IMR-90 (cell line): ENCODE measurements at places on chromosomes 6 and 20.

GRCh38 chr6:65545920-65546319 is 161.1 kb downstream of the EYS start:
- no peak for DNase-seq

DNA sequence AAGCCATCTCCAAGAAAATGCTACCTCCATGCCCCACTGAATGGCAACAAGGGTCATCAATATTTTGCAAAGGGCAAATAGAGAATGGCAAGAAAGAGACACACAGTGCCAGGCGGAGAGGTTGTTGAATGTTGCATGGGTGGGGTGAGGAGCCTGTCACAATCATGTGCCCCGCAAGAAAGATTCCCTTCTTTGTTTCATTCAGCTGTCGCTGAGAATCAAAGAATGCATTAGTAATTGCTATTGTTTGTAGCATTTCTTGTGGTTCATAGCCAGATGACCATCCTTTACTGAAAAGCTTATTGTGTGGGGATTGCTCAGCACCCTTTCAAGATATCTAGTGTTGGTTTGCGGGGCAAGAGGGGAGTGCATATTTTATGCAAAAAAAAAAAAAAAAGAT is 166.5 kb upstream of the QKI start:
- DNase-seq: no peak

DNA sequence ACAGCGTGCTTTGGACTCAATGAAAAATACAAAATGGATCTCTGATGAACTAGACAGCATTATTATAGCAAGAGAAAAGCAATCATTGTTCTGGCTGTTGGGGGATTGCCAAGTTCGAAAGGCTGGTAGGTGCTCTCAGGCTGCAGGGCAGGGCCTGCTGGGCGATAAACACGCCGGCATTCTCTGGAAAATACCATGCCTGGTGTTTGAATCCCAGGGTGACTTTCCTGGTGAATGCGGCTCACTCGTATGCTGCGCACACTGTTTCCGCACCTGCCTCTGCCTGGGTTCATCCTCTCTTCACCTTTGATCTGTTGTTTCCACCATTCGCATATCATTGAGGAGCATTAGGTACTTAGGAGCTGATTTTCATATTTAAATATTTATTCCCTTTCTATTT is 37.4 kb downstream of the GCNT2 start:
- no peak for DNase-seq

- no peak for DNase-seq
Measured at GRCh38 chr6:95209074-95209473, 368.3 kb upstream of the MANEA start.

GRCh38 chr6:68649669-68650068 is 14.6 kb downstream of the ADGRB3 start:
- no peak for DNase-seq

GRCh38 chr6:137116807-137117206 is 56.6 kb downstream of the IL22RA2 start:
- DNase-seq: no peak

DNA sequence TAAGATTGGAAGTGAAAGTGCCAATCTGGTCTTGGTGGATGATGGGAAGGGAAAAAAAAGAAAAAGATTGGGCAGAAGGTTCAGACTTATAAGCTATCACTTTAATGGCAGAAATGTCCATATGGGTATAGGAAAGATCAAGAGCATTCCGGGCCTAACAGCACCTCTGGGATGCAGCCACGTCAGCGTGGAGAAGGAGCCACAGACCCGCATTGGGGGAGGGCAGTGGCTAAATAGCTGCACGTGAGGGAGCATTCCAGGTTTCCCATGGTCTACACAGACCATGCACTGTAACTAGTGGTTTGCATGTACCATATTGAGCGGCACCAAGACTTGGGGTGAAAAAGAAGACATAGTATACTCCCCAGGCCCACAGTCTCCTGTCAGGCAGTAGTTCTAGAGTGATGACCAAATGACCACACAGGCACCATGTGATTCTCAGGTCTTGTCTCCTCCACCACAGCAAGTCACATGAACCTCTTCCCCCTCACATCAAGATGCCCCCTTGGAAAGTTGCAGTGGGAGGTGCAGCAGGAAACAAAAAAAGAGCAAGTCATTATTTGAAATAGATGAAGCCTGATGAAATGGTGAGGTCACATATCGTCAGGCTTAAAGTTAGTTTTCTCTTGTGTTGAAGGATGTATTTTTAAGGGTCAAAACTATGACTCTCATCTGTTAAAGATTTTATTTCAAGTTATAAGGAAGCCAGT is 94.4 kb upstream of the TNFAIP3 start:
- DNase-seq: no peak

DNA sequence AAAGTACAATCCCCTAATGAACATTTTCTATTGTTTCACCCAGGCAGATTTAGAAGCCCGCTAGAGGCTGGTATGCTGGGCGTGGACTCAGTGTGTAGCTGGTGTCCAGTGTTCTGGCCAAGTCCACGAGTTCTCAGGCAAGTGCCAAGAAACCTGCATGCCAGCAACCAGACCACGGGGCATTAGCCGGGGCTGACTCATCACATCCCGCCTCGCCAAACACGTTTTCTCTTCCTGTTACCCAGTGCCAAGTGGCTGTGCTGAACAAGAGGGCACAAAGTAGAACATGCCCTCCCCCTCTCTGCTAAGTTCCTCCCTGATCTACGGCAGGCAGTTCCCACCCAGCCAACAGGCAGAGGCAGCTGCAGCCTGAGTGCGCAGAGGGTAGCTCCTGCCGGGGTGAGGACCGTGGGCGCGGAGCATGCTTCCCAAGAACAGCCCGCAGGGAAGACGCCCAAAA is 29.6 kb downstream of the RAMACL start:
- peak; percentile 65 for DNase-seq

- DNase-seq: no peak
Measured at GRCh38 chr6:41077536-41077935, 4.8 kb downstream of the NFYA start.

- no peak for DNase-seq
Measured at GRCh38 chr20:14922503-14923267, 585.3 kb upstream of the FLRT3 start.

DNA sequence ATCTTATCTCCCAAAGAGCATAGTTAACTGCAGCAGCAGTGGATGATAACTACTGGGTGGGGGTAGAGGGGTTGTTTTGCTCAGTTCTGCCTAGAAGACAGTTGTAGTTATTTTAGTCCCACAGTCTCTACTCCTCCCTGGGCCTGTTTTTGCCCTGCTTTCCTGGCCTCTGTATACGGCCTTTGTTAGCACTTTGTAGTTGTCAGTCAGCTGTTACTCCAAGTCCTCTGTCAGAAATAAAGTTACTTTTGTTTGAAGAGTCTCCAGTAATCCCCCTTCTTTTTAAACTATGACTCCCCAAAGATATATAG is 113.9 kb downstream of the SLC16A10 start:
- DNase-seq: no peak

DNA sequence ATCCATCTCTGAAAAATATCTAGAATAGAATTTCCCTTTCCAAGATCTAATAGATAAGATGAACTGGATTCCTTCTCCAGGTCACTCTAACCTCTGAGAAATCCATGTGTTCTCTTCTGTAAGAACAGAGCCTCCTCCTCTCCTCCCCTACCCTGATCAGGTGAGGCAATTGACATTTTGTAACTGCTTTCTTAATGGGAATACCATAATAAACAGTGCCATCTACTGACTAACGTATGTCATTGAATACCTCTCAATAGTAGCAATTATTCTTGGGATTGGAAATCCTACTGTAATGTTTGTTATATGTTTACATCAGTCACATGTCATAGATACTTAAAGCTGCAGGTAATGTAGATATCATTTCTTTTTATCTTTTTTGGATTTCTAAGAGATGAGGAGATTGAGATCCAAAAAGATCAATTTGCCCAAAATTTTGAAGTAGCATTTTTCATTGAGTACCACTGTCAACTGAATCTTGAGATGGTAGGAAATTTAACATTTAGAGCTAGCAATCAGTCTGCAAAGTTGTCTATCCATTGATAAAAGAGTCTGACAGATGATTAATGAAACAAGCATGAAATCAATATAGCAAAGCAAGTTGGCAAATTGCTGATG is 365.8 kb upstream of the HSF2 start:
- peak; percentile 70 for DNase-seq

DNA sequence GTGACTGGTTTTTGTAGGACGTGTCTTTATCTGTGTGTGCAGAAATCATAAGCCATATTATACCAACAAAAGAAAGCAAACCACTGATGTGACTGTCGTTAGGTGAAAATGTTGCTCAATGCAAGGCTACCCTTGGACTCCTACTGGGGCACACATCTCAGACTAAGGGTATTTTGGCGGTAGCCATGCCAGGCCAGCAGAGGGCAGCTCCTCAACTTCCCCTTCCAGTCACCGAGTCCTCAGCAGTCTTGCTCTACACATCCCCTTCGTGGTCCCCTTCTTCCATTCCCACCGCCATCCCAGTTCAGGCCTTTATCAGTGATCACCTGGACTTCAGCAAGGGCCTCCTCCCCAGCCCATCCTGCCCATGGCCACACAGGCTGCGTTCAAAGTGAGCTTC is 113.7 kb upstream of the GGTLC1 start:
- no peak for DNase-seq

- peak; percentile 41 for DNase-seq
Measured at GRCh38 chr6:46719099-46719498, 16.1 kb downstream of the PLA2G7 start.

GRCh38 chr6:134662077-134662700 is 287.7 kb downstream of the ALDH8A1 start:
- no peak for DNase-seq

GRCh38 chr20:1012359-1013168 is 10.5 kb upstream of the RSPO4 start:
- DNase-seq: no peak

- DNase-seq: no peak
Measured at GRCh38 chr6:146981981-146982380, 222.2 kb upstream of the STXBP5 start.

GRCh38 chr6:111555036-111555435 is 50.6 kb downstream of the TRAF3IP2 start:
- DNase-seq: peak; percentile 43

DNA sequence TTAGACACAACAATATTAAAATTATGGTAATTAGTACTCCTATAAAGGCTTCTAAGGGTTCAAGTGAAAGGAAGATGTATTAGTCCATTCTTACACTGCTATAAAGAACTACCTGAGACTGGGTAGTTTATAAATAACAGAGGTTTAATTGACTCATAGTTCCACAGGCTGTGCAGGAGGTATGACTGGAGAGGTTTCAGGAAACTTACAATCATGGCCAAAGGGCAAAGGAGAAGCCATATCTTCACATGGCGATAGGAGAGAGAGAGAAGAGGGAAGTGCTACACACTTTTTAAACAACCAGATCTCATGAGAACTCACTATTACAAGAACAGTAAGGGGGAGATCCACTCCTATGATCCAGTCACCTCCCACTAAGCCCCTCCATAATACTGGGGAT is 52.9 kb downstream of the TINAG start:
- no peak for DNase-seq

- DNase-seq: no peak
Measured at GRCh38 chr6:155493026-155493693, 37.5 kb upstream of the NOX3 start.

DNA sequence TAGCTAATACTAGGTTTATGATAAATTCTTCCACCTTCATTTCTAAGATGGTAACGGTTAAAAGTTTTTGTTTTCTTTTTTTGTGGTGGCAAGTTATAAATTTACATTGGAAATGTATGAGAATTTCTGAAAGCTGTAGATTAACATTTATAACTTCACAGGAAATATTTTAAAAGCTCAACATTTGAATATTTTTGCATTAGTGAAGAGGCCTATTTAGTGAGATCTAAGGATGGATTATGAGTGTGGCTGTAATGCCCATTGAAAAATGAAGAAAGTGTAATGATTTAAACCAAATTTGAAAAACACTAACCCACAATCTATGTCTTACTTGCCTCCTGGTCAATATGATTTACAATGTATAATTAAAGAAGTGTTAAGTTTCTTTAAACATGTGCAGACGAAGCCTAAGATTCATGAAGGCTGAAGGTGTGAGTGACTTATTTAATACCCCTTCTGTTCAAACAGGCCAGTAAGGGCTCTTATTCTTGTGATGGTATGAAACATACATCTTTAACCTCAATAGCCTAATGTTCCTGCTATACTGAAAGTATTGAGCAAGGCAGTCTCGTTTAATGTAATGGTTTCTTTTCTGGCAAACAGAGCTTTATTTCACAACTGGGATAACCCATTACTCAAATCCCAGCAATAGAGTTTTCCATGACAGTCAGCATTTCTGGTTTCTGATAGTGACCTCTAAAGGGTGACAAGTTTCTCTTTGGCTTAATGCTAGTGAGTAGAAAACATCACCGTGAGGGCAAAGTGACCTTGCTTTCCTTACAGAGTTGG is 13.2 kb downstream of the HDGFL1 start:
- peak; percentile 19 for DNase-seq

GRCh38 chr6:157061770-157062594 is 261.3 kb downstream of the TMEM242 start:
- DNase-seq: no peak

DNA sequence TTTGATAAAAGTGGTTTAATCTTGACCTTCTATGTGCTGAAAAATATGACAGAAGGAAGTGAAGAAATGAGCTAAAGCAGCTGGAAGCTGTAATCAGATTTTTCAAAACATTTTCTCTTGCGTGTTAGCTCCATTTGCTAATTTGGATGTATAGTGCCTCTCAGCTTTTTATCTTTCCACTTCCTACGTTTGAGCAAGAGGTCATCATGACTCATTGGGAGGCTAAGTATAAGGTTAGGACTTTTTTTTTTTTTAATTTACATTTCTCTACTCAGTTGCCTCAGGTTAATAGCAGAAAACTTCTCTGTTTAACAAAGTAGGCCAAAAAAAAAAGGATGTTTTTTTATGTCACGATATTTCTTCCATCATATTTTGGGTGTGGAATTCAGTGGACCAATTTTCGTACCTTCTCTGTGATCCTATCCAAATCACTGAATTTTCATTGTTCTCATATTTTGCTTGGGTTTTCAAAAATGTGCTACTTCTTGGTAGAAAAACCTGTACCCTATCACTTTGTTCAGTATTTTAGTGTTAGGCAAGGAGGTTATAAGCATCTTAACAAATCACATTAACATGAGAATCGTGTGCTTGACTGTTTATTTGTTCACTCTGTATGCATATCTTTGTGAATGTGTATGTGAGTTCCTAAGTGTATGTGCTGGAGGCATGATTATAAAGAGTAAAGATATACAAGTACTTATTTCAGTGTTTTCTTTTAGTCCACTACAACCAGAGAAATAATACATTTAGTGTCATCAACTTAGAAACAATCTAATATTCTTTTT is 1028.3 kb upstream of the EYS start:
- no peak for DNase-seq

- peak; percentile 22 for DNase-seq
Measured at GRCh38 chr6:52650941-52651340, 20.0 kb upstream of the TMEM14A start.

DNA sequence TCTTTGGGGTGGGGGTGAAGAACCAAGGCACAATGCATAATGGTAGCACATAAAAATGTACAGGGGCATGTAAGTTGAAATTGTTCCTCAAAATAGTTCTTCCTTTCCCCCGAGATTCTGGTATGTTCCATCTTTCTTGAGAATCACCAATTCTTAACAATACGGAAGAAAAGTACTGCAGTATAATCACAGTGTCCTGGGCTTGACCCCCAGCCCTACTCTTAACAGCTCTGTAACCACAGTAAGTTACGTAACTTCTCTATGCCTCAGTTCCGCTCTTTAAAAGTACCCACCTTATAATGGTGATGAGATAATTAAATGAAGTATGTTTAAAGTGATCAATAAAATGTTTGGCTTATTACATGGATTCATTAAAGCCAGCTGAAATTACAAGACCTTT is 104.5 kb downstream of the SMLR1 start:
- DNase-seq: no peak
